ENCODE measurements at places on chromosomes 7 and 10.

DNA sequence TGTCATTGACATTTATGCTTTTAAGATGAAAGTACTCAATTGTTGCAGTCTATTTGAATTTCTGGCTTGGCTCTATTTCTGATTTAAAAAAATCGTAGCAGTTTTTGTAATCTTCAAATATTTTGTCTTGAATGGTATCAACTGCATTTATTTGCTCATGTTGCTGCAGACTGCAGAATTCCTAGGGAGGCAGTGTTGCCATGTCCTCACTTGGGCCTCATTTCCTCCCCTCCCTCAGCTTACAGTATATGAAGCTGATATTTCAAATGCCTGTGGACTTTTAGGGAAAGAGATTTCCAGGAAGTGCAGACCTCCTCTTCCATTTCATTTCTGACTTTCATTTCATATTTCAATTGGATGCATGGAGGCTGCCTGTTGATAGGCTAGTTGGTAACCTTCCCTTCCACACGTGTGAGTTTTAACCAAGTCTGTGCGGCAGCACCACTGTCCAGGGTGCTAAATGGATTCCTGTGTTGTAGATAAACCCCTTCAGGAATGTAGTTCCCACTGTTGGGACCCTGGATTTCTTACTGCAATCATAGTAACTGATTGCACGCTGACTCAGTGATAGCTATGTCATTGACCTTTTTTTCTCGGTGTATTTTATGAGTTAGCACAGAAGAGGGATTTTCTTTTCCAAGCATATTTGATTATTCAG, 17.5 kb downstream of the VPS50 start:
- DNase-seq: no peak

GRCh38 chr7:134554417-134554966, 5.6 kb downstream of the AKR1B15 start:
- DNase-seq: no peak

- DNase-seq: no peak
These were observed 52.7 kb downstream of the CARD11 start for GRCh38 chr7:2990949-2991470.

DNA sequence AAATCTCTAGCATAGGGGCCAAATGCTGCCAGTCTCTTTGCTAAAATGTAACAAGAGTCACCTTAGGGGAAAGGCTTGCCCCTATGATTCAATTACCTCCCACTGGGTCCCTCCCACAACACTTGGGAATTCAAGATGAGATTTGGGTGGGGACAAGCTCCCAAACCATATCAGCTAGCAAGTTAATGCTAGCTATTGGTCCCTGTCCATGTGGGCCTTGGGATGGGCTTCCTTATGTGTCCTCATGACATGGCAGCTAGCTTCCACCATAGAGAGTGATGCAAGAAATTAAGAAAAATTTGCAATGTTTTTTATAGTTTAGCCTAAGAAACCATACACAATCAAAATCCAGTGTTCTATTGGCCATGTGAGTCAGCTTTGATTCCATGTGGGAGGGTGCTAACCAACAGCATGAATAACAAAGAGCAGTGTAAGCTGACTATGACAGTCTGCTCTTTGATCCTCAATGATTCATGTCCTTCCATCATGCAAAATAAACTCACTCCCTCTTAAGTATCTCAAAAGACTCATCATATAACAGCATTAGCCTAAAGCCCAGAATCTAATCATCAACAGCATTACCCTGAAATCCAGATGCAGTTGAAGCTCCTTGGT, 21.7 kb upstream of the ZNF365 start:
- DNase-seq: no peak

GRCh38 chr7:117134889-117135552, 181.7 kb downstream of the ST7 start:
- DNase-seq: no peak

- no peak for DNase-seq
These were observed 120.6 kb downstream of the PRPF18 start for GRCh38 chr10:13707156-13707881.

DNA sequence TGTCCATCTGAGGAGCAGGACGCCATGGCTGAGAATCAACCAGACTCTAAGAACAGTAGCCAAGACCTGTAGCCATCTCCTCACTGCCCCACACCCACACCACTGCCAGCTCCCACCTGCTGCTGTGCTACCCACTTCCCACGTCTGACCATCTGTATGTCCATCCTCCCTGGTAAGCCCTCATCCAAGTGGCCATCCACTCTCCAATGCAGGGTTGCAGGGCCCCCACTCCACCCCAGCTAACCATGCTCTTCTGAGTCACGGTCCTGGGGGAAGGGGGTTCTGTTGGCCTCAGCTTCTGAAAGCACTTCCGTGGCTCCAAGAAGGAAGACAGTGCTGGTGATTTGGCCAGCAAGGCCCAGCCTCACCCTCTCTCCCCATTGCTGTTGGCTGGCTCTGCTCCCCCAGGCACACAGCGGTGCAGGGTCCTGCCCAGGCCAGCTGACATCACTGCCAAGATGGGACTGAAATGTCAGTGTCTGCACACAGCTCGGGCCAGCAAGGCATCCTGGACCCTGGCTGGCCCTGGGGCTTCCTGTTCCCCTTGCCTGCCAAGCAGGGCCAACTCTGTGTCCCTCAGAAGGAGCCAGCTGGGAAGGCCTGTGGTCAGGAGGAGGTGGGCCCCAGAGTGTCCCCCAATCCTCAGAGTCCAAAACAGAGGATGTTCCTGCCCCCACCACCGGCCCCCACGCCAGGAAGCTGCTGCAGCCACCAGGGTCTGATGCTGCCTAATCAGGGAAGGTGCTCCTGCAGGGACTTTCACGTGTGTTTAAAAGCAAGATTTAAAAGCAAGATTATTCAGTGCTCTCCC, 17.5 kb downstream of the RASGEF1A start:
- DNase-seq: no peak

DNA sequence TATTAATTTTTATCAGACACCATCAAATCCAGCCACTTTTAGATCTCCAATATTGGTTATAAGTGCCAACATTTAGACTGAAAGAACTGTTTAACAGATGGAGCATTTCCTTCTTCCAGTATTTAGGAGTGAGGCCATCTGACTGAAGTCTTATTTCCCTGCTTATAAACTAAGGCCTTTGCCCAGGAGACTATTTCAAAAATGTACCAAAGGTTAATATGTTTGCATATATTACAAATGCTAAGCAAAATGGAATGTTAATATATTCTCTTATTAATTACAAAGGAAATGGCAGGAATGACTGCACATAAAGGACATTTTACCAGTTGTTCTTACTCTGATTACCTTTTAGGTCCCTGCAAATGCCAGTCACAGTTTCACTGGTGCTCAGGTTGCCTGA, 238.9 kb upstream of the PLXNA4 start:
- DNase-seq: no peak

DNA sequence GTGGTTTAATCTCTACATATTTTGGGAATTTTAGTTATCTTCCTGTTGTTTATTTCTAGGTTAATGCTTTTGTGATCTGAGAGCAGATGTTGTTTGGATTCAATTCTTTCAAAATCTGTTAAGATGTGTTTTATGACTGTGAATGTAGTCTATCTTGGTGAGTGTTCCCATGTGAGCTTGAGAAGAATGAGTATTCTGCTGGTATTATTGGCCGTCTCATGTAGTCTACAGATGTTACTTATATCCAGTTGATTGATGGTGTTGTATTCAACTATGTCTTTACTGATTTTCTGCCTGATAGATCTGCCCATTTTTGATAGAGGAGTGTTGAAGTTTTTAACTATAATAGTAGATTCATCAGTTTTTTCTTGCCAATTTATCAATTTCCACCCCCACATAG, 141.4 kb upstream of the FOXP2 start:
- DNase-seq: no peak

DNA sequence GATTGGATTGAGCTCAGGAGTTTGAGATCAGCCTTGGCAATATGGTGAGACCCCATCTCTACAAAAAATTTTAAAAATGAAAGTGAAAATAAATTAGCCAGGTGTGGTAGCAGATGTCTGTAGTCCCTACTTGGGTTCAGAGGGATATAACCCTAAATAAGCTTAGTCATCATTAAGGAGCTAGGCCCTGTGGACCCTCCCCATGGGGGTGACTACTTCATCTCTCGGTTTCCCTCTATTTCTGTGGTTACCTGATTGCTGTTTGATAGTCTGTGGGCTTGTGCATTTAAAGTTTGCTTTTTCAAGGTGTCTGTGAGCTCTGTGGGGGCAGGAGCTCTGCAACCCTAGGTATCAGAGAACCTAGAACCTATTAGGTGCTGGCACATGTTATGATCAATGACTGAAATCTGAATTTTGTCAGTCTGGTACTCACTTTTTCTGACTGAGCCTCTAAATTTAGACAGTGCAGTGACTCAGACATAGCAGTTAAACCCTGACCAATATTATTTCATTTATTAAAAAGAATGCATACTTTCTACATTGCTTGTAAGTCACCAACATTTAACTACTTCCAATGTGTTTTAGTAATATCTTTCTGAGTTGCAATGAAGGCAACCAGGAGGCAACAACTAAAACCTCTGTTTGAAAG, 8.1 kb upstream of the CUZD1 start:
- DNase-seq: no peak

DNA sequence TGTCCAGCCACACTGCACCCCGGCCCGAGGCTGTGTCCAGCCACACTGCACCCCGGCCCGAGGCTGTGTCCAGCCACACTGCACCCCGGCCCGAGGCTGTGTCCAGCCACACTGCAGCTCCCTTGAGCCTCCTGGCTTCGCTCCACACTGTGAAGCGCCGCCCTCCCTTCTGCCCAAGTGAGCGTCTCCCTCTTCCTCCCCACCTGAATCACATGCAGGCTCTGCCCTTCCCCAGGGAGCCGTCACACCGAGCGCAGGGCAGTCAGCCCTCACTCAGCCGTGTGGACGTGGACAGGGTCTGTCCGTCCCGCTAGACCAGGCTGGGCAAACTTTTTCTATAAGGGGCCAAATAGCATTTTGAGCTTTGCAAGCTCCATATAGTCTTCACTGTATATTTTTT, 27.6 kb downstream of the CFAP46 start:
- no peak for DNase-seq

GRCh38 chr7:18558503-18558902, 63.0 kb downstream of the HDAC9 start:
- no peak for DNase-seq

DNA sequence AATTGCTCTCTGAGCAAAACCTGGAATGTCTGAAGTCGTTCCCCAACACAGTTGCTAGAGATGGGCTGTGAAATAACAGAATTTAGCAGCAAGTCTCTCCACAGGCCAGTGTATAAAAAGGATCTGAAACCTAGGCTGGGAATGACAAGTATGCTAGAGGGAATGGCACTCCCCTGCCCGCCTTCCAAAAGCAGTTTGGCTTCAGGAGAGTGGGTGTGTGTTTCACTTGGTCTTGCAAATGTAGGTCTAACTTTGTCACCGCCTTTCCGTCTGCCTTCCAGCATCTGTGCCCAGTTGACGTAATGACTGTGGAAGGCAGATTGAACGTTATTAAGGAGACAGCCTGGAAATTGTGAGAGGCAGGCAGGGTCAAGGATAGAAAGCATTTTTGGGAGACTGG, 18.0 kb upstream of the MTURN start:
- no peak for DNase-seq

GRCh38 chr10:98269435-98269912, 1.5 kb upstream of the LOXL4 start:
- no peak for DNase-seq

- DNase-seq: no peak
These were observed 259.6 kb downstream of the SUGCT start for GRCh38 chr7:40394400-40394799.

- no peak for DNase-seq
These were observed 81.5 kb downstream of the RTKN2 start for GRCh38 chr10:62186999-62187675.

DNA sequence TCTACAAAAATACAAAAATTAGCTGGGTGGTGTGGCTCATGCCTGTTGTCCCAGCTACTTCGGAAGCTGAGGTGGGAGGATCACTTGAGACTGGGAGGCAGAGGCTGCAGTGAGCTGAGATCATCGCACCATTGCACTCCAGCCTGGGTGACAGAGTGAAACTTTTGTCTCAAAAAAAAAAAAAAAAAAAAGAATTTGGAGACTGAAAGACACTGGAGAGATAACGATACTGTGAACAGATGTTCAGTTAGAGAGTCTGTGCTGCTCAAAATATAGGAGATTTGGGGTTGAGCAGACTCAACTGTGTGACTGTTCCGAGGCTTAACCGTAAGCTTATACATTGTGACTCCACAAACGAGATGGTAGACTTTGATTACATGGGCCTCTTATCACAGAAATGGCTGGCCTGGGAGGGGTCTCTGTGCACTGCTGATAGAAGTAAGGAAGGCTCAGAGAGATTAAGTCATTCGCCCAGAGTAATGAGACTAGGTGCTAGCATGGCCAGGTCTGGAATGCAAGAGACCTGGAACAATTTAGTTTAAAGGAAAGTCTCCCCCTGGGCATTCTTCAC, 19.4 kb downstream of the WBP1L start:
- DNase-seq: no peak

- no peak for DNase-seq
These were observed 29.4 kb upstream of the LYZL1 start for GRCh38 chr10:29259498-29259897.

DNA sequence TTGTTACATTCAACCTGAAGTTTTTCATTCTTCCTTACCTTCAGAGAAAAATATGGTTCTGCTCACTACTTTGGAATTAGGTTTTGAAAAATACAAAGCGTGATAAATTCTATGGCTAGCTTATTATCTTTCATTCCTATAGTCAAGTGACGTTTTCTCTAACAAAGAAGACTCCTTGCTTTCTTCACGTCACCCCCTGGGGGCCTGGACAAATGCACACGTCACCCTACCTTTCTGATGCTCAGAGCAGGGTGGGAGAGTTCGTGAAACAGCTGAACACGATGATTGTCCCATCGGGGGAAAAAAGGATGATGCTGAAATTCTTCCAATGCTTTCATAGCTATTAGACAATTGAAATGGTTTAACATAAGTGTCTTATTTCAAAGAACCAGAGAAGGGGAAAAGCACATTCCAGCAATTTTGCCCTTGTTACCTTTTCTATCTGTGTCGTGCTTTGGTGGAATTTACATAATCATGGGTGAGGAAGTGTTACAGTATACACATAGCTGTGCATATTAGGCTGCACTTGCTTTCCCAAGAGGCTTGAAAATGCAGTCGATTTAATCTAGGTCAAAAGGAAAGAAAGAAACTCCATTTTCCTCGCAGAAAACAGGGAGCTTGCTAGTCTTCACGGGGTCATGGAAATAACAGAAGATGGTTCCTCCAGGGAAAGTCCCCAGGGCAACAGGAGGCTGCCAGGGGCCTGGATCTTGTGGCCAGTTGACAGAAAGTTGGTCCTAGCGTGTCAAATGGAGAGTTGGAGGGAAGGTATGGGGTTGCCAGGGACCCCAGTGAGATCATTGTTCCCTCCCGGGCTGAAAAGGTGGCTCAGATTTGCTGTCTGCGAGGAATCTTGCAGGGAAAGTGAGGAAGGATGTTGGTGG, 189.2 kb downstream of the CELF2 start:
- DNase-seq: no peak

DNA sequence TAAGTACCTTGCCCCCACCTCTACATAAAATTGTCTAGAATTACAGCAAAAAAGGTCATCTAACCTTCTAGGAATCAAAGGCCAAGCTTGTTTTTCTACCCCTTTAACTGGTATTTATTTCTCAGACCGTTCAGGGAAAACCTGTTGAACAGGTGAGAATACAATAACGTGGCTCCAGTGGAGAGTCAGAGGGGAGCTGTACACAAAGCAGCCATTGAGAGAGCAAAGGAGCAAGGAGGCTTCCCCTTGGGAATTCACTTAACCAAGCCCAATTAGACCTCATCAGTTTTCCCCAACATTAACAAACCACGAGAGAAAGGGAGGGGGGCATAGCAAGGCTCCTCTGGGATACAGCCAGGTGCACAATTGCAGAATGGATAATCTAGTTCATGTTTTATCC, 101.9 kb downstream of the ELMO1 start:
- DNase-seq: no peak
